ENCODE measurements at places on chromosomes 5 and 9.

GRCh38 chr9:89015336-89015735, 24.1 kb downstream of the S1PR3 start:
- no peak for DNase-seq

GRCh38 chr9:118689280-118689679, 680.0 kb downstream of the BRINP1 start:
- DNase-seq: no peak

GRCh38 chr9:135898634-135899407, 8.5 kb downstream of the CAMSAP1 start:
- no peak for DNase-seq

- DNase-seq: no peak
Observed at GRCh38 chr9:137452761-137453642, 6.1 kb downstream of the NSMF start.

DNA sequence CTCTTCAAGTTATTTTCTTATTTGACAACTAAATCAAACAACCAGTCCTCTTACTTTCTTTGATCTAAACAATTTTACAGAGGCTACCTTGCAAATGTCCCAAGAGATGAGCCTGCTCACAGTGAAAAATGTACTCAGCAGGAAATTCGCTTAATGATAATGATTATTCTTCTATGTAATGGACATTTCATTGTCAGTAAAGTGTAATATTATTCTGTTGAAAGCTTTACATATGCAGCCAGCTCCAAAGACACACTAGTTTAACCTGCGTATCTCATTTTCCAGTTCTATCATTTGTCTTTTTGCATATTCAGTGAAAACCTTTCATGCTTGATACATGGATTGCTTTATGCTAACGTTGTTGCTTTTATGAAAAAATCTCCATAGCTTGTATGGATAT, 758.7 kb upstream of the ZNF608 start:
- no peak for DNase-seq

DNA sequence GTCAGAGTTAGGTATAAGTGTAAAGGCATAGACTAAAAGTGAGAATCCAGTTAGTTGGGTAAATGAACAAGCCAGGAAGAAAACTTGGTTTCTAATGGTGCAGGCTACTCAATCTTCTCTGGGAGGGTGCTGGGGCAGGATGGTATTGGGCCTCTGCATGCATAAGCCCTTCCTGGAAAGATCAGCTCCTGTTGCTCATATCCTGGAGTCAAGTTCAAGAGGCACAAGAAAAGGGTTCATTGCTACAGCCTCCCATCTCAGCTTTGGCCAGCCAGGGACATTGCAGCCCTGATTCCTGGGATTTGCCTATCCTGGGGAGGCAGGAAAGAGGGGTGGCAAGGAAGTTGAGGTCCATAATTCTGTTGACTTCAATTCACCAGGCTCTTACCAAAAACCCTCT, 40.7 kb upstream of the ATP6V1G1 start:
- DNase-seq: no peak

GRCh38 chr9:104745852-104746251, 1.6 kb upstream of the NIPSNAP3A start:
- DNase-seq: no peak

- no peak for DNase-seq
Observed at GRCh38 chr9:135969064-135969683, 8.0 kb upstream of the UBAC1 start.

DNA sequence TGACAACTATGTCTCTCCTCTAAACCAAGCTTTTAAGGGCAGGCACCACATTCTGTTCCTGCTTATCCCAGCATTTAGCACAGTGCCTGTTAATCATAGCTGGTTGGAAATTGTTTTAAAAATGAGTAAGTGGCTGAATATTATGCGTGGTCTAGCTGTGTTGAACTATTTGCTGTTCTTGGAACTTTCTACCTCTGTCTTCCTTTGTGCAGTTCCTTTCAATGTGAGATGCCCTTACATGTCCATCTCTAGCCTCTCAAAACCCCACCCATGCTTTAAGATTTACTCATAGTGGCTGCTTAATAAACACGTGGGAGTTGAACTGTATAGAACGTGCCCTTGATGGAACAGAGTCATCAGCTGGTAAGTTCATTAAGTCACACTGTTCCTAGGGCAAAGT, 34.5 kb downstream of the C9orf57 start:
- no peak for DNase-seq

GRCh38 chr5:36647046-36647445, 40.6 kb downstream of the SLC1A3 start:
- DNase-seq: no peak

- no peak for DNase-seq
Observed at GRCh38 chr5:73424556-73424977, 24.0 kb downstream of the FOXD1 start.

DNA sequence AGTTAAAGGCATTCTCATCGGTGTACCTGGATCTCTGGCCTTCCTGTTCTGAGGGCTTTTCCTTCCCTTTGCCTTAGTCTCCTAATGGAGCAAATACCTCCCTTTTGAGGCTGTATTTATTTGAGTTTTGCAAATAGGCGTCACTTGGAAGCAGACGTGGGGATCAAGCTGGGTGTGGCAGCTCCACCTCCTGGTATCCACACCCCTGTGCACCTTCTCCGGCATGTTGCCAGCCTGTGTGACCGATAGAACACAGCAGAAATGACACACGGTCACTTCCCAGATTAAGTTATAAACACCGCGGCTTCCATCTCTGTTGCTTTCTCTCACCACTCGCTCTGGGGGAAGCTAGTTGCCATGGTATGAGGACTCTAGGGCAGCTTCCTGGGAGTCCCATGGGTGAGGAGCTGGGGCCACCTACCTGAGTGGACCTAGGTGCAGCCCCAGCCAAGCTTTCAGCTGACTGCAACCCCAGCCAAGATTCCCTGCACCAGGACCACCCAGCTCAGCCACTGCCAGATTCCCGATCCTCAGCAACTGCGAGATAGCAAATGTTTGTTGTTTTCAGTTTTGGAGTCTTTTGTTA, 214.4 kb upstream of the MVB12B start:
- DNase-seq: no peak

GRCh38 chr9:124118894-124119293, 107.3 kb downstream of the LHX2 start:
- DNase-seq: no peak

DNA sequence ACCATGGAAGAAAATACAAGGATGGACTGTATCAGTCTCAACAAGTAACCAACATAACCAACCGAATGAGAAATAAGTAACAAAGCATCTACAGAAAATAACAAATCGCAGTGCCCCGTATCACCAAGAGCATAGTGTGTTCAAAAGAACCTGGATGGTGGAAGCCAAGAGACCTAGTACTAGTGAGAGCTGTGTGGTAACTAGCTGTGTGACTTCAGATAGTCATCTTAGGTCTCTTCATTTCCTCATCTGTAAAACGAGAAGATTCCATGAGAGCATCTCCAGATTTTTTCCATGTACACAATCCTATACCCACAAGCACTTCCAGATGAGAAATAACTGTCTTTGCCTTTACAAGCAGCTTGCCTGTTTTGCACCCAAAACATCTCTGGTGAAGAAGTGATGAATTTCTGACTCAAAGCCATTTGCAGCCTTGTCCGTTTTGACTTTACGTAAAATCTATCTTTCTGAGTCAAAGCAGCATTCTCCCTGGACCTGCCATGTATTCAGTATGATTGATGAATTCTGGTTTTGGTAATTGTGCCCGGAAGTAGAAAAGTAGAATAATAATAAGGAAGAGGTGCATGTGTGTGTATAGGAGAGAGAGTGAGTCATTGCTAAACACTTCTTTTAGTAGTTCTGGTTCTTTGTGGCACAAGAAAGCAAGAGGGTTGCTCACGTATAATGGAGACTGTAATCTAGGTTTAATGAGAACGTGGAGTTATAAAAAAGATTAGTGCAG, 41.0 kb downstream of the AOPEP start:
- DNase-seq: no peak

- DNase-seq: no peak
Observed at GRCh38 chr5:83401122-83401731, 70.3 kb upstream of the VCAN start.

DNA sequence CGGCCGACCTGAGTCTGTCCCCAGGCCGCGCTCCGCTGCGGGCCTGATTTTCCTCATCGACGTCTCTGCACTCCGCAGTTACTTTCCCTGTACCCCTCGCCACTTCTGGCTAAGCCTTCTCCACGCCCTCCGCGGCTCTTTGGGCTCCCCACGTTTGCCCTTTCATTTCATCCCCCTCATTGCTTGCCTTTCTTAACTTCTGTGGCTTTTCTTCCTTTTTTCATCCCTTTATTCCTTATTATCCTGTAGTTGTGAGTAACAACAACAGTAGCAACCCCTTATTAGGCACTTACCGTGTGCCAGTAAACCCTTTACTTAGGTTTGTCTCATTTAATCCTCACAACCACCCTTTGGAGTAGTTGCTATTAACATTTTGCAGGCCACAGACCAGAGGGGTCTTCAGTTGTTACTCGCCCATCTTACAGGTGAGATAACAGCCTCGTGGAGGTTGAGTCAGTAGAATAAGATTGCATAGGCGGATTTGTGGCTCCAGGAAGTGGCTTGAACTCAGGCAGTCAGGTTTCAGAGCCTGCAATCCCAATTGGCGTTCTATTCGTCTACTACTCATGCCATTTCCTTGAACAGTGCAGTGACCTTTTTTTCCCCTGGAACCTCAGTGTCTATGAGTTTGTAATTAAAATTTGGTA, 724 bp downstream of the TCERG1 start:
- DNase-seq: peak; percentile 36

DNA sequence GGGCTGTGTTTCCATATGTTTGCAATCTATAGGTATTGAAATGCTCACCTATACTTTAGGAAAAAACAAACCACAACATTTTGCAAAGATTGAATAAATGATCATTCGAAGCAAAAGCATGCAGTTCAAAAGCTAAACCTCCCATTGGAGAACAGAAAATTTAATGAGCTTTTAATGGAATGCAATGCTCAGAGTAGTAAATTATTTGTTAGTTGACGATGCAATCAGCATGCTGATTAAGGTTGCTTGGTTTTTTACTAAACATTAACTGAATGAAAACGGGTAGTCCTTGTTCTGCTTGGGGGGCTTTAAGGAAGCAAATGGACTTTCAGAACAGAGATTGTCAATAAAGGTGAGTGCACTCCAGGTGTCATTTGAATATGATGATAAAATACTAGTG, 123.3 kb upstream of the TMEM161B start:
- DNase-seq: no peak

DNA sequence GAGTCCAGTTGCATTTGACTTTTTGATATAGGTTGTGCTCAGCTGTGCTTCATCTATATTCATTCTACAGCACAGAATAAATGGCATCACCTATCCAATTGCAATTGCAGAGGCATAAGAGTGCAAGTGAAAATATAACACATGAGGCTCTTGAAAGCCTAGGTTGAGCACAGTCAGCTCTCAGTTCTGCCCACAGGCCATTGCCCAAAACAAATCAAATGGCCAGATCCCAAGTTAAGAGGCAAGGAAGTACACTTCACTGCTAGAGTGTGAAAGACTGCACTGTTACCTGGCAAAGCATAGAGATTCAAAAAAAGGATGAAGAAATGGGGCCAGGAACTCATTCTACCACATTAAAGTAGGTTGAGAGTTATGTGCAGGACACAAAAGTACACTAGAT, 305.5 kb upstream of the SEMA6A start:
- no peak for DNase-seq

DNA sequence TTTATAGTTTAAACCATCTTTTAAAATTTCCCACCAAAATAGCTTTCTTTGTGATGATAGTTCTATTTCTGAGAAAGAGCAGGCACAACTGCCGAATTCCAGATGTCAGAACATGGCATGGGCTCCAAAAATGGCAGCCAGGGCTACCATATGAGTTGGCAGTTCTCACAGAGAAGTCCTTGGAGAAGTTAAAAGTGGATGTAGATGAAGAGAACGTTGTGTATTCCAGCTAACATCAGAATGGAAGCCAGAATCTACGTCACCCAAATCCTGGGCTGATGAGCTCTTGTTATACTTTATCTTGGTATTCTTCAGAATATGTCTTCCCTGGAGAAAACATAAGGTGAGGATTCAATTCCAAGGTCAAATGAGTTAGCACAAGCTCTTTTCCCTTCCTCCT, 66.9 kb upstream of the BASP1 start:
- no peak for DNase-seq

- DNase-seq: no peak
Observed at GRCh38 chr5:147893820-147894219, 12.5 kb downstream of the C5orf46 start.

- DNase-seq: no peak
Observed at GRCh38 chr5:150116667-150117400, 30.5 kb upstream of the CSF1R start.

DNA sequence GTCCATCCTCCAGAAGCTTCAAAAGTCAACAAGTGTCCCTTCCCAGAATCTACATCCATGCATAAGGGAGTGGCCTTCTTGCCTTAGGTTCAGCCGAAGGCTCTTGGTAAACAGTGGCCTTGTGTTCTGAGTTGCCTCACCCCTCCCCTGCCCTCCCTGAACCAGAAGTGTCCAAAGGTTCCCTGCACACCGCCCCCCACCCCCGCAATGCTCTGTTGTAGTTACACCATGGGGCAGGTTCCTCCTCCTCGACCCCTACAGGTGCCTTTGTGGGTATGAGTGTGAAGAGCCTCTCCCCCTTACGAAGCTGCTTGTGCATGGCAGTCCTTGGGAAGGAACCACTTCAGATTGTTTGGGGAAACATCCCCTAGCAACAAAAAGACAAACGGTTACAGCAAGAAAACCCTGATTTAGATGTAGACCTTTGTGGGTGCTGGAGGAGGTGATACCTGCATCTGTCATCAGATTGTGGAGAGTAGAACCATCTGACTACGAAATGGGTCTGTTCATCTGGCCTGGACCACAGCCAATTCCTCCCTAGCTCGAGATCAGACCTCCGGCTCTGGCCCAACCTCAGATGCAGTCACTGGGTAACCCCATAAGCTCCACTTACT, 7.1 kb downstream of the SPACA9 start:
- DNase-seq: no peak

DNA sequence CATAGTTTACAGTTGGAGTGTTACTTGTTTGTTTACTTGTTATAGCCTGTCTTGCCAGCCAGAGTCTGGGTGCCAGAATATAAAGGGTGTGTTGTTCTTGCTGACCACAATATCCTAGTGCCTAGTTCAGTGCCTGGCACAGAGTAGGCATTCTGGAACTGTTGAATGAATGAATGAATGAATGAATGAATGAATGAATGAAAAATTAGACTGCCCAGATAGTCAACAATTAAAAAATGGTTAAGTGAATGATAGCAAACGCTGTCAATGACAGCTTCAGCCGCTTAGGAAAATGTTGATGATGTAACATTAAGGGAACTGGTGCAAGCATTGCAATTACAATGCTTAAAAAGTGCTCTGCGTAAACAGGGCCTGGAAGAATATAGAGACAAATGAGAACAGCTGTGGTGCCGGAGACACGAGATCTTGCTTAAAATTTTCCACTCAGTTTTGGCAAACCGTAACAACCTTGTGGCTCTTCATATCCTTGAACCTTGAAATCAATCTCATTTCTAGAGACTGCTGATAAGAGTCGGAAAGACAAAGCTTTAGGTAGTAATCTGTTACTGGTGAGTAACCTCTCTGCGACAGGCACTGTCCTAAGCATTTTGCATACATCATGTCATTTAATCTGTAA, 4.7 kb upstream of the TTLL11 start:
- no peak for DNase-seq

GRCh38 chr5:2175842-2176404, 293.2 kb upstream of the IRX4 start:
- no peak for DNase-seq

GRCh38 chr9:77916820-77917219, 114.8 kb downstream of the GNAQ start:
- DNase-seq: no peak

- no peak for DNase-seq
Observed at GRCh38 chr5:67910546-67910945, 305.0 kb upstream of the PIK3R1 start.

Data from stimulated activated CD4-positive, alpha-beta T cell treated with anti-CD3 and anti-CD28 coated beads, Interleukin-2, amount 100 ng/mL, for 48 hours (primary cell).